ENCODE measurements at places on chromosomes 16 and 17. TPM values are rescaled to one million over a fixed set of nuclear protein-coding genes. Genes with fewer than 3 reads are reported as not detected.
A peak's percentile ranks its signal among the peaks of the same experiment; 100 is the strongest.

Gene GGNBP2
- total RNA-seq, result 112 TPM

Gene DHRS7C
- not detected for total RNA-seq

Gene KRTAP1-1
- not detected for total RNA-seq

Gene ALOX12B
- 0.26 TPM for total RNA-seq

Gene AURKB
- 210 TPM for total RNA-seq

Gene MPV17L
- total RNA-seq, result not detected

Gene RBFOX1
- total RNA-seq, result not detected

Gene RNF222
- 0.24 TPM for total RNA-seq

- H3K36me3 ChIP-seq, result peaks cover 27% of the 10 kb centered on the region
- H3K4me3 ChIP-seq, result peak overlapping the region; percentile 12
- DNase-seq, result peak; percentile 64
- H3K4me1 ChIP-seq, result peaks cover 63% of the 10 kb centered on the region
Measured at GRCh38 chr16:3461151-3461550, 17.7 kb downstream of the NAA60 start.

- no peak overlapping the region for H3K4me3 ChIP-seq
- no peak overlapping the region for H3K27ac ChIP-seq
- no peak for DNase-seq
- H3K27me3 ChIP-seq, result no peaks in the 10 kb centered on the region
Measured at GRCh38 chr16:69093974-69094373, 11.5 kb upstream of the HAS3 start.

DNA sequence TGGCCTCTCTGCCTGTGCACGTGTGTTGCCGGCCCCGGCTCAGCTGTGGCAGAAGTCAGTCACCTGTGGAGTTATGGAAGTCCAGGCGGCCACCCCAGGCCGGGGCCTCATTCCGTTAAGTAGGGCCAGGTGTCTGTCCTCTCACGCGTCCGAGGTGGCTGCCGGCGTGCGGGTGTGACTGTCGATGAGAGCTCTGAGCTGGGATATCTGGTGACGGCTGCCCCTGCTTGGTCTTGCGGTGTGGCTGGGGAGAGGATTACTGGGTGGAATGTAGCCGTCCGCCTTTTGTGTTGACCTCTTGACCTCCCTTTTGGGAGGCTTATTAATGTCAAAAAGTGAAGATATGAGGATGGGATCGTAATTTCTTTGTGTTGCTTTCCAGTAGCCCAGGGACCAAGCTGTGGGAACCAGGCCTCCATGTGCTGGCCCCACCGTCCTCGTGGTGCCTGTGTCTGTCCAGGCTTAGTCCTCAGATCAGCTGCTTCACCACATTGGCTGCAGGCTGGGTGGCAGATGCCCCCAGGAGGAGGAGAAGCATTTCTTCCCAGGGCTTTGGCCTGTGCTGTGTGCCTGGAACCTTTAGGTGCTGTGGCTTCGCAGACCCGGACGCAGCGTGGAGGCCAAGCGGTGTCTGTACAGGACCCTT lies 23.0 kb upstream of the ZNF750 start:
- no peak for DNase-seq
- H3K4me3 ChIP-seq, result no peak overlapping the region
- no peaks in the 10 kb centered on the region for H3K27me3 ChIP-seq
- H3K4me1 ChIP-seq, result peaks cover 85% of the 10 kb centered on the region
- peaks cover 23% of the 10 kb centered on the region for H3K36me3 ChIP-seq

DNA sequence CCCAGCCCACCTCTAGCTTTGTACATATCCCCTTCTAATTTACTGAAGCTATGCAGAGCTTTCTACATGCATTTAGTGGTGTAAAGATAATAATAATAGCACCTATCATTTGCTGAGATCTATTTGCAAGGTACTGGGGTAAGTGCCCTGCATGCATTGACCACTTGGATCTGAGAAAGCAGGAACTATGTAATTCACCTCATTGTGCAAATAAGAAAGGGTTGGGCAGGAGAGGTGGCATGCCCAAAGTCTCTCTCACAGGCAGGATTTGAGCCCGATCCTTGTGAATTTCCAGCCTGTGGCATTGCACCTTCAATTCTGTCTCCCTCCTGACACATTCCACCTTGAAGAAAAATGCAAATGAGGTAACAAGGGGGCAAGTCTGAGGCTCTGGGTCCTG lies 352.3 kb upstream of the EEF2KMT start:
- DNase-seq, result no peak
- no peaks in the 10 kb centered on the region for H3K4me1 ChIP-seq
- H3K27ac ChIP-seq, result no peak overlapping the region
- no peaks in the 10 kb centered on the region for H3K36me3 ChIP-seq
- peaks cover 2% of the 10 kb centered on the region for H3K27me3 ChIP-seq

- no peaks in the 10 kb centered on the region for H3K36me3 ChIP-seq
- no peak for DNase-seq
- H3K4me1 ChIP-seq, result no peaks in the 10 kb centered on the region
- no peak overlapping the region for H3K4me3 ChIP-seq
Measured at GRCh38 chr16:51697454-51697853, 546.4 kb upstream of the SALL1 start.

- H3K36me3 ChIP-seq, result no peaks in the 10 kb centered on the region
- no peak overlapping the region for H3K27ac ChIP-seq
- H3K4me1 ChIP-seq, result peaks cover 29% of the 10 kb centered on the region
- no peak for DNase-seq
- peaks cover 18% of the 10 kb centered on the region for H3K27me3 ChIP-seq
Measured at GRCh38 chr17:77644181-77645071, 314.1 kb upstream of the TNRC6C start.

GRCh38 chr17:34584805-34585416 lies 5.5 kb downstream of the TMEM132E start:
- H3K27me3 ChIP-seq, result peaks cover 59% of the 10 kb centered on the region
- H3K4me3 ChIP-seq, result no peak overlapping the region
- H3K4me1 ChIP-seq, result peaks cover 7% of the 10 kb centered on the region
- no peak for DNase-seq
- no peak overlapping the region for H3K27ac ChIP-seq
- H3K36me3 ChIP-seq, result no peaks in the 10 kb centered on the region

DNA sequence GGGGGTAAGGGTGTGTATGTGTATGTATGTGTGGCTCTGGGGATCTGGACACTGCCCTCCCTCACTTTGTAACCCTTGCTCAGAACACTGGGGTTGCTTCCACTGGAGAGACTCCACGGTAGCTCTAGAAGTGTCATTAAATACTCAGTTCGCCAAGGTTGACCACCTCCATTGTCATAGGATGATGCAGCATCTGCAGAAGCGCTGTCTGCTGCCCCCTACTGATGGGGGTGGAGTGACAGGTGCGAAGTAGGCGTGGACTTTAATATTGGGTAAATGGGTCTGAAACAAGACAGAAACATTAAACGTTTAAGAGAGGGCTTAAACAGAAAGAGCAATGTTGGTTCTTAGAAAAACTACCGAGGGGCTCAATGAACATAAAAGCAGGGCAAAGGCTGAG lies 35.5 kb upstream of the STAC2 start:
- H3K4me3 ChIP-seq, result no peak overlapping the region
- H3K4me1 ChIP-seq, result no peaks in the 10 kb centered on the region
- no peak for DNase-seq
- peaks cover 12% of the 10 kb centered on the region for H3K36me3 ChIP-seq
- no peaks in the 10 kb centered on the region for H3K27me3 ChIP-seq

DNA sequence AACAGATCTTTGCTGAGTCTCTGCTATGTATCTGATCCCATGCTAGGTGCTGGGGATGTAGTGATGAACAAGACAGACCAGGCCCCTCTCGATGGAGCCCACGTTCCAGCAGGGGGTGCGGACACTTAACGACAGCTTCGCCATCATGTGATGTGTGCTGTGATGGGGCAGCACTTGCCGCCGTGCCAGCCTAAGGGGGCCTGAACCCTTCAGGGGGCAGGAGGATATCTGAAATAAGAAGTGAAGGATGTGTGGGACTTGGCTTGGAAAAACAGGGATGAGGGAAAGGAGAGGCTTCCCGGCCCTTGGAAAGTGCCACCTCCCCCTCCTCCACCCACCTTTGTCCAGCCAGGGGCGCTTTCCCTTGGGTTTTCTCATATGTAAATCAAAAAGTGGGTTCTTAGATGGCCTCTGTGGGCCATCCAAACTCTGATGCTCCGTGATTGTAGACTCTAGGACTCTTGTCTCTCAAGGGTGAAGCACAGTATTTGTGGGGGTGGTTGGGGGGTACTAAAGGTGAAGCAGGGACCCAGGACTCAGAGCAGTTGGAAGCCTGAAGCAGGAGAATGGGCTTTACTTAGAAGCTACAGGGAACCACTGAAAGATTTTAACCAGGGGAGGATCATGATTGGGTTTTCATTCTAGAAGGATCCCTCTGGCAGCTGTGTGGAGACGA lies 4.0 kb upstream of the DLX3 start:
- H3K36me3 ChIP-seq, result no peaks in the 10 kb centered on the region
- H3K27ac ChIP-seq, result no peak overlapping the region
- H3K27me3 ChIP-seq, result peaks cover 53% of the 10 kb centered on the region
- H3K4me3 ChIP-seq, result no peak overlapping the region
- DNase-seq, result no peak
- peaks cover 27% of the 10 kb centered on the region for H3K4me1 ChIP-seq

GRCh38 chr17:8621585-8621984 lies 8.9 kb downstream of the MYH10 start:
- H3K4me1 ChIP-seq, result peaks cover 12% of the 10 kb centered on the region
- H3K27ac ChIP-seq, result no peak overlapping the region
- peaks cover 13% of the 10 kb centered on the region for H3K27me3 ChIP-seq
- H3K36me3 ChIP-seq, result peaks cover 3% of the 10 kb centered on the region

DNA sequence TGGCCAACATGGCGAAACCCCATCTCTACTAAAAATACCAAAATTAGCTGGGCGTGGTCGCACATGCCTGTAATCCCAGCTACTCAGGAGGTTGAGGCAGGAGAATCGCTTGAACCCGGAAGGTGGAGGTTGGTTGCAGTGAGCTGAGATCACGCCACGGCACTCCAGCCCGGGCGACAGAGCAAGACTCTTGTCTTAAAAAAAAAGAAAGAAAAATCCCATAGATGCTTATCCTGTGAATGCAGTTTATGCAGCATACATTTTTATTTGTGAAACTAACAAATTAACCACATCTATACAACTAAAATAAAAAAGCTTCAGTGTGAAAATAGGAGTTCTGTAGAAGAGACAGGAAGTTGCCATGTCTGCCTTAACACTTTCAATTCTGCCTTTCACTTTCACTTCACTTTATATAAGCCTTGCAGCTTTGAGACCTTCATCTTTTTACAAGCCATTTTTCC lies 7.1 kb downstream of the IGSF6 start:
- H3K4me3 ChIP-seq, result peak overlapping the region; percentile 77
- peaks cover 13% of the 10 kb centered on the region for H3K36me3 ChIP-seq
- H3K4me1 ChIP-seq, result peaks cover 61% of the 10 kb centered on the region
- peak; percentile 50 for DNase-seq
- peak overlapping the region; percentile 88 for H3K27ac ChIP-seq

DNA sequence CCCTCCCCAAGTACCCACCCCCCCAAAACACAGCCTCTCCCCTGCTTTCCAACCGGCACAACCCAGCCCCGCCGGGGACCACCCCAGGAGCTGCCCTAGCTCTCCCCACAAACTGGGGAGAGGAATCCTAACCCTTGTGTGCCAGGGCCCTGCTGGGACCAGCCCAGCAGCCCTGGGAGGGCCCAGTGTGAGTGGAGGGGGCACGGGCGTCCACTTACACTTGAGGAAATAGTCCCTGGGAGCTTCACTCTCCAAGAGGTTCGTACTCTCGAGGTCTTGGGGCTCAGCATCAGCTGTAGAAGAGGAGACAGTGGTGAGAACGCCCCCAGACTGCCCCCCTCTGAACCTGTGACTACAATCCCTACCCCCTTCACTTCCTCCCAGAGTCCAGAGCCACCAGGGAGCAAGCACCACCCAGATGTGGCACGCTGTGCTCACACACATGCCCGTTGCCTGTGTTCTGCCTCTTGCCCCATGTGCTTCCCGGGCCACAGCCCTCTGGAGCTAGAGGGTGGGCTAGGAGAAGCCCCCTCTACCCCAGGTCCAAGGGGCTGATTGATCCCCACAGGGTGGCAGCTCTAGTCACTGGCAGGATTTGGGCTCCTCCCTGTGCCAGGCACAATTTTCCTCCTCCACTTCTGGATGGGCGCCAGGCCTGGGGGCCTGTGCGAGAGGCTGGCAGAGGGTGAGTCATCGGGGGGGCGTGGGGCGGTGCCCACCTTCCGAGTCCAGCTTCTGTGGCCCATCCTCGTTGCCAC lies 3.0 kb downstream of the TRIM47 start:
- peaks cover 7% of the 10 kb centered on the region for H3K27me3 ChIP-seq
- peak overlapping the region; percentile 92 for H3K27ac ChIP-seq
- peak overlapping the region; percentile 91 for H3K4me3 ChIP-seq
- H3K36me3 ChIP-seq, result peaks cover 26% of the 10 kb centered on the region

GRCh38 chr17:77636835-77637817 lies 321.4 kb upstream of the TNRC6C start:
- H3K27me3 ChIP-seq, result peaks cover 18% of the 10 kb centered on the region
- no peak overlapping the region for H3K27ac ChIP-seq
- DNase-seq, result no peak
- no peaks in the 10 kb centered on the region for H3K36me3 ChIP-seq

- H3K27ac ChIP-seq, result no peak overlapping the region
- no peaks in the 10 kb centered on the region for H3K27me3 ChIP-seq
- peaks cover 9% of the 10 kb centered on the region for H3K36me3 ChIP-seq
- peaks cover 7% of the 10 kb centered on the region for H3K4me1 ChIP-seq
Measured at GRCh38 chr16:21120976-21121520, 29.6 kb downstream of the DNAH3 start.

GRCh38 chr17:71936977-71937376 lies 183.8 kb upstream of the SOX9 start:
- no peaks in the 10 kb centered on the region for H3K4me1 ChIP-seq
- no peaks in the 10 kb centered on the region for H3K36me3 ChIP-seq
- H3K27me3 ChIP-seq, result no peaks in the 10 kb centered on the region
- H3K4me3 ChIP-seq, result no peak overlapping the region

- H3K36me3 ChIP-seq, result no peaks in the 10 kb centered on the region
- H3K27me3 ChIP-seq, result peaks cover 2% of the 10 kb centered on the region
- no peak overlapping the region for H3K4me3 ChIP-seq
- H3K4me1 ChIP-seq, result peaks cover 14% of the 10 kb centered on the region
- H3K27ac ChIP-seq, result no peak overlapping the region
- DNase-seq, result no peak
Measured at GRCh38 chr17:10061111-10061845, 137.1 kb downstream of the GAS7 start.

DNA sequence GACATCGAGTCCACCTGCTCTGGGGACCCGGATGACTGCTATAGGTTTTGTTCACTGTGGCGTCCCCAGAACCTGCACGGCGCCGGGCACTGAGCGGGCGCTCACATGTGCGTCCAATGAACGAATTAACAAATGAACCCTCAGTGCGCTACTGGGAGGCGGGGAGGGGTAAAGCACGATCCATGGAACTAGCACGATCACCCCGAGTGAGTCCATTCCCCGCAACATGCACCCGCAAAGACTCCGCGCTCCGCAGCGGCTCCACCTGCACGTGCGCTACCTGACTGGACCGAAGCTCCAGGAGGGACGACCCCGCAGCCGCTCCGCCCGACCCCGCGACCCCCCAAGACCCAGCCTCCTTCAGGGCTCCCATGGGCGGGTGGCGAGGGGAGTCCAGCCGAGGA lies 491 bp downstream of the TRAP1 start:
- DNase-seq, result peak; percentile 54
- H3K36me3 ChIP-seq, result peaks cover 17% of the 10 kb centered on the region
- peak overlapping the region; percentile 93 for H3K4me3 ChIP-seq
- peak overlapping the region; percentile 93 for H3K27ac ChIP-seq
- H3K27me3 ChIP-seq, result no peaks in the 10 kb centered on the region

Data from activated CD8-positive, alpha-beta T cell treated with anti-CD3 and anti-CD28 coated beads, Interleukin-2, amount 10 ng/mL, durations not matched to agents 7 days and 5 days (primary cell).